ENCODE measurements at places on chromosomes 12 and 14.

GRCh38 chr14:82667501-82667900 is 1133.8 kb upstream of the SEL1L start:
- H3K4me3 ChIP-seq, result no peak overlapping the region
- H3K36me3 ChIP-seq, result no peaks in the 10 kb centered on the region
- H3K27ac ChIP-seq, result no peak overlapping the region
- no peaks in the 10 kb centered on the region for H3K4me1 ChIP-seq

DNA sequence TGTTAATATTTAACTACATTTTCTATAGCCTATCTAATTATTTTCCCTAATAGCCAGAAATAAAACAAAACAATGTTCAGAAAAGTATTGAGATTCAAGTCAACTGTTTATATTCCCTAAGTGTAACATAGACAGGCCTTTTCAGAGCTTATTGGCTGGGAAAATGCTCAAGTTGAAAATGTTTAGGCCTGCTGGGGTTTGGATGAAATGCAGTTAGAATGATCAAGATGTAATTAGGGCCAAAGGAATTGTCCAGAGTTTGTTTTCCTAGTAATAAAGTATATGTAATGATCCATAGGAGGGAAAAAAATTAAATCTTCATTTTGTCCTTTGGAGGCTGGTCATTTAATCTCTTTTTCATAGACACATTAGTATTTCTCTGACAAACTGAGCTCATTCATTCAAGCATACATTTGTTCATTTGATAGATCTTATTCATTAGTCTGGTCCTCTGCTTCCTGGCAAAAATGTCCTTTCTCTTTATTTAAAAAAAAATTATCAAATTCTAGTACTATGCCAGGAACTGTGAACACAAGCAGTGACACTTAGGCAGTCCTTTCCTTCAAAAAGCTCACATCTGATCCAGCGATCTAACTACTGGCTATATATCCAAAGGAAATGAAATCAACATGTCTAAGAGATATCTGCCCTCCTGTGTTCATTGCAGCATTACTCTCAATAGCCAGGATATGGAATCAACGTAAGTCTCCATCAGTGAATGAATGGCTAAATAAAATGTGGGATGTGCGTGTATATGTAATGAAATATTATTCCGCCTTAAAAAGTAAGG is 40.1 kb upstream of the NEDD1 start:
- H3K4me1 ChIP-seq, result no peaks in the 10 kb centered on the region
- no peak overlapping the region for H3K27ac ChIP-seq
- H3K36me3 ChIP-seq, result no peaks in the 10 kb centered on the region
- no peak for DNase-seq

GRCh38 chr14:71130491-71131179 is 223.4 kb downstream of the PCNX1 start:
- no peak overlapping the region for H3K27ac ChIP-seq
- H3K4me3 ChIP-seq, result no peak overlapping the region
- no peaks in the 10 kb centered on the region for H3K36me3 ChIP-seq
- no peaks in the 10 kb centered on the region for H3K27me3 ChIP-seq

GRCh38 chr12:55428331-55429243 is 2.5 kb downstream of the OR6C76 start:
- H3K4me1 ChIP-seq, result no peaks in the 10 kb centered on the region
- H3K36me3 ChIP-seq, result no peaks in the 10 kb centered on the region
- no peaks in the 10 kb centered on the region for H3K27me3 ChIP-seq
- no peak overlapping the region for H3K4me3 ChIP-seq
- DNase-seq, result no peak

- H3K27me3 ChIP-seq, result peaks cover 24% of the 10 kb centered on the region
- H3K4me1 ChIP-seq, result peaks cover 21% of the 10 kb centered on the region
- peak overlapping the region; percentile 7 for H3K4me3 ChIP-seq
- DNase-seq, result peak; percentile 30
- no peak overlapping the region for H3K27ac ChIP-seq
Measured at GRCh38 chr12:62190689-62191490, 69.3 kb upstream of the USP15 start.

GRCh38 chr12:115758877-115759620 is 518.4 kb downstream of the MED13L start:
- no peaks in the 10 kb centered on the region for H3K27me3 ChIP-seq

DNA sequence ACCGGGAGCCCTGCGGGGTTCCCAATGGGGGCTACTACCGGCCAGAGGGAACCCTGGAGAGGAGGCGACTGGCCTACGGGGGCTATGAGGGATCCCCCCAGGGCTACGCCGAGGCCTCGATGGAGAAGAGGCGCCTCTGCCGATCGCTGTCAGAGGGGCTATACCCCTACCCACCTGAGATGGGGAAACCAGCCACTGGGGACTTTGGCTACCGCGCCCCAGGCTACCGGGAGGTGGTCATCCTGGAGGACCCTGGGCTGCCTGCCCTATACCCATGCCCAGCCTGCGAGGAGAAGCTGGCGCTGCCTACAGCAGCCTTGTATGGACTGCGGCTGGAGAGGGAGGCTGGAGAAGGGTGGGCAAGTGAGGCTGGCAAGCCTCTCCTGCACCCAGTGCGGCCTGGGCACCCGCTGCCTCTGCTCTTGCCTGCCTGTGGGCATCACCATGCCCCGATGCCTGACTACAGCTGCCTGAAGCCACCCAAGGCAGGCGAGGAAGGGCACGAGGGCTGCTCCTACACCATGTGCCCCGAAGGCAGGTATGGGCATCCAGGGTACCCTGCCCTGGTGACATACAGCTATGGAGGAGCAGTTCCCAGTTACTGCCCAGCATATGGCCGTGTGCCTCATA is 9.7 kb downstream of the TNS2 start:
- H3K4me3 ChIP-seq, result no peak overlapping the region
- H3K27ac ChIP-seq, result no peak overlapping the region
- DNase-seq, result no peak
- H3K4me1 ChIP-seq, result peaks cover 13% of the 10 kb centered on the region

GRCh38 chr14:68526512-68527091 is 266.3 kb downstream of the ZFP36L1 start:
- no peaks in the 10 kb centered on the region for H3K36me3 ChIP-seq
- H3K4me1 ChIP-seq, result no peaks in the 10 kb centered on the region
- no peak for DNase-seq
- no peaks in the 10 kb centered on the region for H3K27me3 ChIP-seq
- H3K27ac ChIP-seq, result no peak overlapping the region

DNA sequence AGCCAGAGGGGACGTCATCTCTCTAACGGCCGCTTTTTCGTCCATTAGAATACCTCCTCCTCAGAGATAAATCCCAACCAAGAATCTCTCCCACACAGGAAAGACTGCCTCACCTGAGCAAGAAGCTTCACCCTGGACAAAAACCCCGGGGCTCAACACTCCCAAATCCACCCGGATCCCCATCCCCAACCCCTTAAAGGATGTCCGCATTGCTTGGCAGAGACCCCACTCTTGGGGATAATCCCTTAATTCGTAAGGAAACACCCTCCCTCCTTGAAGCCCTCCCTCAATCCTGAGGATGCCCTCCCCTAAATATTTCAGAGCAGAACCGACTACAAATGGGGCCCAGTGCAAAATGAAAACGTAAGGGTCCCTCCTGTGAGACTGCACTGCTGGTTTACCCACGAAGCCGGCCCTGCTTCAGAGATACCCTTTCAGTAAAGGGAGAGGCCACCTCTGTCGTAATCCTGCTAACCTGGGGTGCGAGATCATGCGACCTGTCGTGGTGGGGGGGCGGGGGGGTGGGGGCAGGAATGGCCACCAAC is 655 bp upstream of the DYNLL1 start:
- H3K27ac ChIP-seq, result peak overlapping the region; percentile 70
- H3K4me1 ChIP-seq, result peaks cover 11% of the 10 kb centered on the region
- DNase-seq, result no peak
- peaks cover 3% of the 10 kb centered on the region for H3K36me3 ChIP-seq
- H3K27me3 ChIP-seq, result no peaks in the 10 kb centered on the region
- H3K4me3 ChIP-seq, result peak overlapping the region; percentile 72

- H3K27me3 ChIP-seq, result no peaks in the 10 kb centered on the region
- DNase-seq, result no peak
- no peaks in the 10 kb centered on the region for H3K36me3 ChIP-seq
- H3K4me1 ChIP-seq, result no peaks in the 10 kb centered on the region
- no peak overlapping the region for H3K27ac ChIP-seq
Measured at GRCh38 chr12:116524964-116525379, 34.2 kb upstream of the MAP1LC3B2 start.

DNA sequence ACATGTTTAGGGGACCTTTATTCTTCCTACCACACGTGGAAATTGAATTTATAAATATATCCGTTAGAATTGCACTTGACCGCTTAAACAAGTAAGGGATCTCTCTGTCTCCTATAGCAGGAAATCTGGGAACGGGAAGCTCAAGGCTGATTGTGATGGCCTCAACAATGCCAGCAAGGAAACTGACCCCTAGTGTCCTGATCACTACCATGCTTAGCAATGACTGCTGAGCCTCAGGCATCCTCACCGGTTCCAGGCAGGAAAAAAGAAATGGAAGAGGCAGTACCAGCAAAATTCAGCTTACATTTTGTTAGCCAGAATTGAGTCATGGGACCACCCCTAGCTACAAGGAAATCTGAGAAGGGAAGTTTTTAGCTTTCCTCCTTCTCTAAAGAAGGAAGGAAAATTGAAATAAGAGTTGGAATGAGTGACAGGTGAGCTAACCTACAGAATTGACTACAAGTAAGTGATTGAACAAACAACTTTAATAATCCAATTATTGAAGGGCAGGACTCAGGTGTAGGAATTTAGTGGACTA is 43.9 kb upstream of the AMN1 start:
- H3K27me3 ChIP-seq, result no peaks in the 10 kb centered on the region
- H3K4me3 ChIP-seq, result no peak overlapping the region
- no peaks in the 10 kb centered on the region for H3K36me3 ChIP-seq

- no peak overlapping the region for H3K4me3 ChIP-seq
- no peak overlapping the region for H3K27ac ChIP-seq
- no peaks in the 10 kb centered on the region for H3K36me3 ChIP-seq
- no peak for DNase-seq
Measured at GRCh38 chr14:84929086-84929485, 600.9 kb upstream of the FLRT2 start.

- no peaks in the 10 kb centered on the region for H3K36me3 ChIP-seq
- peaks cover 4% of the 10 kb centered on the region for H3K27me3 ChIP-seq
- peaks cover 38% of the 10 kb centered on the region for H3K4me1 ChIP-seq
- no peak overlapping the region for H3K4me3 ChIP-seq
- no peak for DNase-seq
Measured at GRCh38 chr14:104681689-104682074, 7.7 kb upstream of the INF2 start.

DNA sequence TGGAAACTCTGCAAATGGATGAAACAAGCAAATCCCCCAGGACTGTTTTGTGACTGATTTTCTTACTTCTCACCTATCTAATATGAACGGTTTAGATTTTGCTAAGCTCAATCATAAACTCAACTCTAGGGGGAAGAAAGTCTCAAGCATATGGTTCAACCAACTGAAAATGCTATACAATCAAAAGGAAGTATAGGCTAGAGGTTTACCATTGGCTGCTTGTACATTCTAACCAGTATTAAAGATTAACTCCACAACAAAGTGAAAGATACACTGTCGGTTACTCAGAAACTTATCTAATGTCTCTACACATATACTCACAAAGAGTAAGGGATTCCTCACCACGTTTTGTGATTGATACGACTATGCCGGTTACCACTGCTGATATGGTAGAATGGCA is 281.8 kb upstream of the SOX5 start:
- no peak for DNase-seq
- H3K4me1 ChIP-seq, result no peaks in the 10 kb centered on the region
- H3K4me3 ChIP-seq, result no peak overlapping the region
- no peaks in the 10 kb centered on the region for H3K36me3 ChIP-seq
- no peak overlapping the region for H3K27ac ChIP-seq

DNA sequence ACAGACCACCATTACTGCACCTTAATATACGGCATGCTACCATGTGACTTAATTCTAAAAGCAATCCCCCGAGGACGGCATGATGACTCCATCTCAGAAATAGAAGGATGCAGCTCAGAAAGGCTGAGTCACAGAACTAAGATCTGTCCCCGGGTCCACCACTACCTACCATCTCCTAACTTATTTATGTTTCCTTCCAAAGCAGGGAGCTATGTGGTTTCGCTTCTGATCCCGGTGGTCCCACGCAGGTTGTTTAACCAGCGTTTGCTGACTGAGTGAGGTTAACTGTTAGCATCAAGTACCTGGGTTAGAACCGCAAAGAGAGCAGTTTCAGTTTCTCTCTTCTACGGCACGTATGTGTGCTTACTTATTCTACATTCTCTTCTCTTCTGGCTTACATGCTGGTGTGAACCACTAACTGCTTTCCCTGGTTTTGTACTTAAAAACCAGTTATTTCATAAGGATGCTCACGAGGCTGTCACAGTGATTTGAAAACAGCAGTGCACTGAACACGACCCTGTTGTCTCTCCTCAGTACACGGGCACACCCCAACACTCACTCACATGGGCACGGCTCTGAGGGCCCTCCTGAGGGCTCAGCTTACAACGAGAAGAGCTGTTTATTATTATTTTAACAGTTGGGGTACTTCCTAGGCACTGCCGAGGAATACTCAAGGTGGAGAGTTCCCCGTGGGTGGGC is 66.7 kb downstream of the CCDC88C start:
- peaks cover 23% of the 10 kb centered on the region for H3K36me3 ChIP-seq
- H3K4me3 ChIP-seq, result peak overlapping the region; percentile 6
- H3K27me3 ChIP-seq, result no peaks in the 10 kb centered on the region
- H3K4me1 ChIP-seq, result peaks cover 92% of the 10 kb centered on the region
- H3K27ac ChIP-seq, result peak overlapping the region; percentile 86
- DNase-seq, result peak; percentile 87

GRCh38 chr12:110635055-110635454 is 21.1 kb downstream of the TCTN1 start:
- no peaks in the 10 kb centered on the region for H3K36me3 ChIP-seq
- no peak overlapping the region for H3K4me3 ChIP-seq
- DNase-seq, result no peak
- no peak overlapping the region for H3K27ac ChIP-seq
- H3K4me1 ChIP-seq, result peaks cover 11% of the 10 kb centered on the region

DNA sequence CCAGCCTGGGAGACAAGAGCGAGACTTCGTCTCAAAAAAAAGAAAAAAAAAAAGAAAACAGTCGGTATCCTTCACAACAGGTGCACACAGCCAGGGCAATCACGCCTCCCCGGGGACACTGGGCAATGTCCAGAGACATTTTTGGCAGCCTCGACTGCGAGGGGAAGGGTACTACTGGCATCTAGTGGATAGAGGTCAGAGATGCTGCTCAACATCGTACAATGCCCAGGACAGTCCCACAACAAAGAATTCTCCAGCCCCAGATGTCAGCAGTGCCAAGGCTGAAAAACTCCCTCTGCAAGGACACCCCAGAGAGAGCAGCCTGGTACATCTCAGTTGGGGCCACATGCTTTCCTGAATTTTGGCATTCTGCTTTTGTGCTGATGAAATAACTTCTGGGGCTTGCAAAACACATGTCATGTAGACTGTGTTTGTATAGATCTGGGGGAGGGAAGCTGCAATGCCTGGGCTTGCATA is 21.5 kb downstream of the ALDH2 start:
- no peaks in the 10 kb centered on the region for H3K4me1 ChIP-seq
- no peaks in the 10 kb centered on the region for H3K27me3 ChIP-seq
- H3K4me3 ChIP-seq, result no peak overlapping the region
- DNase-seq, result no peak
- H3K27ac ChIP-seq, result no peak overlapping the region

DNA sequence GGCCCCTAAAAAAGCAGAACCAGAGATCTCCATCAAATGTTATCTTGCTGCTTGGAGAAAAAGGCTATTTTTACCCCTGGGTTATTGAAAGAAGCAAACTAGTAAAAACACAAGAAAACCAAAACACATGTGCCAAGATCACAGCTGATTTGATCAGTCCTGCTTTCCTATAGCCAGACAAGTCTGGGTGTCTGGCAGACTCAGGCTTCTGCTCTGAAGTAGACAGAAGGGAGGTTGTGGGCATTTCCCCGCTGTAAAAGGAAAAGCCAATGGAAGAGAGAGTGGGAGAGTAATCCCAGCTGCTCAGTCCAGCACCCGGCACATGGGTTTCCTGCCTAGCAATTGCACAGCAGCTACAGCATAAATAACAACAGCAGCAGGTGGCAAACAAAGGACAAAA is 177.9 kb downstream of the PHLDA1 start:
- no peaks in the 10 kb centered on the region for H3K36me3 ChIP-seq
- H3K27me3 ChIP-seq, result no peaks in the 10 kb centered on the region
- DNase-seq, result no peak
- H3K4me3 ChIP-seq, result no peak overlapping the region
